Osteocyte (in vitro differentiated cells): ENCODE measurements at places on chromosomes 6 and 20. TPM values are rescaled to one million over a fixed set of nuclear protein-coding genes. Genes with fewer than 3 reads are reported as not detected.

HLA-B gene
- total RNA-seq: 642 and 768 TPM in 2 replicates

CGAS gene
- 0.37 and 0.59 TPM in 2 replicates for total RNA-seq

NDRG3 gene
- total RNA-seq: 32.2 and 33.5 TPM in 2 replicates

HSPA1L gene
- 1.1 and 1.7 TPM in 2 replicates for total RNA-seq

CALHM4 gene
- total RNA-seq: not detected in 2 replicates

ARMC12 gene
- 1.3 and 2.5 TPM in 2 replicates for total RNA-seq

KCNK15 gene
- 17.5 and 21.5 TPM in 2 replicates for total RNA-seq

IPCEF1 gene
- 0.31 and 0.46 TPM in 2 replicates for total RNA-seq

SLC22A7 gene
- total RNA-seq: not detected in 2 replicates

CDH26 gene
- total RNA-seq: 0.16 and 0.46 TPM in 2 replicates

SLC2A4RG gene
- 74.8 and 80.7 TPM in 2 replicates for total RNA-seq

PDYN gene
- not detected in 2 replicates for total RNA-seq

CLDN20 gene
- total RNA-seq: not detected in 2 replicates

TENT5A gene
- 25.8 and 27.0 TPM in 2 replicates for total RNA-seq
